ENCODE measurements at places on chromosomes 4 and X.
A peak's percentile ranks its signal among the peaks of the same experiment; 100 is the strongest.

DNA sequence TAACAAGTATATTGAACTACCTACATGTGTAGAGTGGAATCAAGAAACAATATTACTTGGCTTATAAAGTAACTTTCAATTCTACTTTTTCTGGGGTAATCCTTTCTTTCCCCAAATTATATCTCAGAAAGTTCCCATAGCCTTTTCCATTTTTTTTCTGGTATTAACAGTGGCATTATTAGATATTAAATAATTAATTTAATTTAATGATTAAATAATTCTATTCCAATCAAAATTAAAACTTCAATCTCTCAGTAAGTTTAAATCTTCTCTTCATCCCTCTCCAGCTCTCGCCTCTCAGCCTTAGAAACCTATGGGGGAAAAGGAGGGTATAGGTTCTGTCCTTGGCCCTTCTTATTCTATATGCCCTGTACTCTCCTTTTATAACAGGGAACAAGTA lies 262.4 kb downstream of the INPP4B start:
- no peak for DNase-seq

DNA sequence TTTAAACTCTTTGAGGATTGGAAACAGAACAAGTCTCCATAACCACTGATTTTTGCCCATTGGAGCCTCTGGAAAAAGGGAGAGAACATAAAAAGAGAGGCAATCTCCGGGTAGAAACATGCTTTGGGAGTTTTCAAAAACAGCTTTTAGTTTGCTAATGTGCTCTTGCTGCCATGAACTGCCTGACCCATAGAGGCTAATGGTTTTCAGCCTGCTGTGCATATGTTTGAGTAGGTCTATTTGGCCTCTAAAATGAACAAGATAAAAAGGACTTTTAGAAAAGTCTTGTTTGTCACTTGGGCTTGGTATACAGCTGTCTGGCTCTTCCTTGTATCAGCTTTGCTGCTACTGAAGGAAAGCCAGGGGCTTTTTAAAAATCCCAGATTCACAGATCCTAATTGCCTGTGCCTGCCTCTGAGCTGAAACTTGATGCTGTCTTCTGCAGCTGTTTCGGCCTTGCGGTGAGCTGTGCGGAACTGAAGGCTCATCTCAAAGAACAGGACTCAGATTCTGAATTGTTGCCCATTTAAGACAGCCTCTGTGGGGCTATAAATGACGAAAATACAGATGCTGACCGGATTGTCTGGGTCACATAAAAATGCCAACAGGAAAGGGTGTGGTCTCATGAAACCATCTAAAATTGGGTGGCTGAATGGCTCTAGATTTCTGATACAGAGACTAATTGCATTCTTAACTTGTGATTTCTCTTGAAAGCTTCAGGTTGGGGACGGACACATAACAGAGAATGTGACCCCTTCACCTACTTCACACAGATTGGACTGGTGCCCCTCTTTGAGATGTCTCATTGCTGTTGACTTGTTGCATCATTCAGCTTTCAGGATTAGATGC lies 18.4 kb upstream of the ZNF41 start:
- no peak for DNase-seq

DNA sequence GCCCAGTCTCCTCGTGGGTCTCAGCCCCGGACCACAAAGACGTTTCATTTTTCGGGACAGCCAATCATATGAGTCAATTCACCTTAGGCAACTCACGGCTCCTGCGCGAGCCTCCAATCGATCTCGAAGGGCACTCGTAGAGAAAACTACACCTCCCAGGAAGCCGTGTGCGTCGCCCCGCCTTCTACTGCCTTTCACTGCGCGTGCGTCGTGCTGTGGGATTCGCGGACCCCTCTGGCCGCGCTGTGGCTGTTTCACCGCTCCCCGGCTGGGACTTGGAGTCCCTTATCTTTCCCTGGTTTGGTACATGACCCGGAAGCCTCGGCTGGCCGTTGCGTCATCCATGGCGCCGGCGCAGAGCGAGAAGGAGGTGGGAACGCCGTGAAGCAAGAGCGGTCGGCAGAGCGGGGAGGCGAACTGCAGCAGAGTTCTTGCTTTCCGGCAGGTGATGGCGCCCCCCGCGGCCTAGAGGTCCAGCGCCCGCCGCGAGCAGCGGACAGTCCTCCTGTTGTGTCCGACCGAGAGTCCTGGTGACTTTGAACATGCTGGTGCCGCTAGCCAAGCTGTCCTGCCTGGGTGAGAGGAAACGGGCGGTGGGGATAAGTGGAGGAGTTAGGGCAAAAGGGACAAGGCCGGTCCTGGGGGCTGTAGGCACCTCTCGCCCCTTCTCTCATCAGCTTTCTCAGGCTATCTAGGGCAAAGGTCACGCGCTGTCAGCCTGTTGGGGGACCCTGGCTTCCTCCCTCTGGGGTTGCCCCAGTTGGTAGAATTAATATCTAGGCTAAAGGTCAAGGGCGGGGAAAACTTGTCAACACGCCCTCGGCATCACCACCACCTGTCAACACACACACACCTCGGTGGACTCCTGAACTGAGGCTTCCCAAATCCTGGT lies at the start of gene ETFDH:
Gene ETFDH (plus strand): TSS at position 382 of the 892 bp plus-strand sequence. CDS start 161 bp downstream, at position 543.
- DNase-seq: peak; percentile 99

DNA sequence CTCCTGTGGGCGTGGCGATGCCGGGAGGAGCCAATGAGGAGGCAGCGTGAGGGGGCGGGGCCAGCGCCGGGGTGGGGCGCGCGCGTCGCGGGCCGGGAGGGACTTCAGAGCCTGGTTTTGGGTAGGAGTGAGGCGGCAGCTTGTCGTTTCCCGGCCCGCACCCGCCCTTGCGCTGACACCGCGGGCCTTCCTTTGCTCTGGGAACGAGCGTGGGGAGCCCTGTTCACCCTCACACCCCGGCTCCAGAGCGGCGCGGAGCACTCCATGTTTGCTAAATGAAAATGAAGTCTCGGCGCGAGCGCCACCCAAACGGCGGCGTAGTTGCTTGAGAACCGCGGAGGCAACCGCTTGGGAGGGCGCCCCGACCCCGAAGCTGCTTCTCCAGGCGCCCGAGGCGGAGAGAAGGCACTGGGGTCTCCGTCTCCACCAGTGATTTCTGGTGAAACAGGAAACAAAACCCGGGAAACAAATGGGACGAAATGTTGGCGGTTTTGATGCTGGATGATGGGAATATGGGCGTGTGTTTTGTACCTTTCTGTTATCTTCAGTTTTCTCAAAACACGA lies 497 bp upstream of the GRPEL1 start:
- no peak for DNase-seq

DNA sequence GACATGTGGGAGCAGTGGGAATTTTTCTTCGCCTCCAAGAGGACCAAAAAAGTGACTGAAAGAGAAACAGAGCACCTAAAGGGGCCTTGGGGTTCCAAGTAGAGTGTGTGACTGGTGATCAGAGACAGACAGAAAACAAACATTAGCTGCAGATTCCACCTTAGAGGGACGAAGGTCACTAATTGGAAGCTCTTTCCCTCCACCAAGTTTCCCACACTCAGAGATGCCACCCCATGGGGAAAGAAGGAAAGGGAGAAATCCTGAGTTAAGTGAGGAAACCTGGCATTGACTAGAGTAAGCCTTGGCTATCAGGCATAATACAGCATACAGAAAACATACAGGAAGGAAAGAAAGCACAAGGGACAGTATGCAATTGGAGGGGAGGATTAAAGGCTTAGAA lies 90.9 kb downstream of the HNRNPD start:
- no peak for DNase-seq

DNA sequence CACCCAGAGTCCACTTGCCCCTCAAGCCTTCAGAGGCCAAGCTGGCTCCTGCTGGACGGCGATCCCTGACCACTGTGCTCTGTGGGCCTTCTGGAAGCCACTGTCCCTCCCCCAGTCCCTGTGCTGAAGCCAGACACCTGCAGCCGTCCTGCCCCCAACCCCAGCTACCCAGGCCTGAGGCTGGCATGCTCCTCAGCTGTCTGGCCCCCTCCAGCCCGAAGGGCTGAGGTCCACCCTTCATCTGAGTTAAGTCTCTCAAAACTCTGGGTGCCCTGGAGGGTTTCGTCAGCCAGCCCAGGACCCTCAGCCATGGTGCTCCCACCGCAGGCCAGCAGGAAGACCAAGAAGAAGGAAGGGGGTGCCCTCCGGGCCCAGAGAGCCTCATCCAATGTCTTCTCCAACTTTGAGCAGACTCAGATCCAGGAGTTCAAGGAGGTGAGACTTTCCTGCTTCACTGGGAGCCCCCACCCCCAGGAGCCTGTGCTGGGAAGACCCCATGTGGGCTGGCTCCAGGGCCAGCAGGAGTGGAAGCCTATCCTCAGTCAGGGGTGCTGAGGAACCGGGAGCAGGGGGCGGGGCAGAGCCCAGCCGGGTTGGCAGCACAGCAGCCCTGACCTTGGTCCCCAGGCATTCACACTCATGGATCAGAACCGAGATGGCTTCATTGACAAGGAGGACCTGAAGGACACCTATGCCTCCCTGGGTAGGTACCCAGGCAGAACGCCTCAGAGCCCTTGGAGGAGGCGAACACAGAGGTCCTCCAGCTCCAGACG lies 4.2 kb downstream of the MYL5 start:
- DNase-seq: no peak

DNA sequence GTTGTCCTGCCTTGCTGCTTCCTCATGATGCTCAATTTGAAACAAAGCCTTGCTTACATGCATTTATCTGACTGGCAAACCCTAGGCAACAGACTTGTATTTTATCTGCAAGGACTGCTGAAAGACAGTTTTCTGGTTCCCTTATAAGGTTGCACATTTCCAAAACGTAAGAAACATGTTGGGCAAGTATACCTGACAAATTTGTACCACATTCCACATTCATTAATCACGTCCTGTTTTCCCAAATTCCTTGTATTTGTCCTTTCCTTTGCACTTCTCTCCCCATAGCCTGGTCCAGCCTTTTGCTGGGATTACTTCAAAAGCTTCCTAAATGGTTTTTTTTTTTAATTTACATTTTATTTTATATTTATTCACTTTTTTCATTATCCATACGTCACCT lies 310.1 kb downstream of the PPP3CA start:
- DNase-seq: no peak

DNA sequence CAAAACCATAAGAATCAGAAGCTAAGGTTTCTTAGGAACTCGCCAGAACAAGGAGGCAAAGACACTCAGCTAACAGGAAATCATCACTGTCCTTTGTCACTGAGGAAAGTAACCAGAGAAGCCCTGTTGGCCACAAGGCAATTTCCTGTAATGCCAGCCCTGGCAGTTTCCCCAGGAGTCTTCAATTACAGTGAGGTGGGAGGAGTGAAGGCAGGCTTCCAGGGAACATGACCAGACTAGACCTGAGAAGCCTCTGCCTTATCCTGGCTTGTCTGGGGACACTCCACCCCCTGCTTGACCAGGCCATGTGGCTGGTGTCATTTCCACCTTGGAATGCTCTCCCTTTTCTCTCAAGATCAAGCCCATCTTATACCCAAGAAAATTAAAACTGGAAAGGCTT lies 125.3 kb downstream of the COL4A6 start:
- no peak for DNase-seq

DNA sequence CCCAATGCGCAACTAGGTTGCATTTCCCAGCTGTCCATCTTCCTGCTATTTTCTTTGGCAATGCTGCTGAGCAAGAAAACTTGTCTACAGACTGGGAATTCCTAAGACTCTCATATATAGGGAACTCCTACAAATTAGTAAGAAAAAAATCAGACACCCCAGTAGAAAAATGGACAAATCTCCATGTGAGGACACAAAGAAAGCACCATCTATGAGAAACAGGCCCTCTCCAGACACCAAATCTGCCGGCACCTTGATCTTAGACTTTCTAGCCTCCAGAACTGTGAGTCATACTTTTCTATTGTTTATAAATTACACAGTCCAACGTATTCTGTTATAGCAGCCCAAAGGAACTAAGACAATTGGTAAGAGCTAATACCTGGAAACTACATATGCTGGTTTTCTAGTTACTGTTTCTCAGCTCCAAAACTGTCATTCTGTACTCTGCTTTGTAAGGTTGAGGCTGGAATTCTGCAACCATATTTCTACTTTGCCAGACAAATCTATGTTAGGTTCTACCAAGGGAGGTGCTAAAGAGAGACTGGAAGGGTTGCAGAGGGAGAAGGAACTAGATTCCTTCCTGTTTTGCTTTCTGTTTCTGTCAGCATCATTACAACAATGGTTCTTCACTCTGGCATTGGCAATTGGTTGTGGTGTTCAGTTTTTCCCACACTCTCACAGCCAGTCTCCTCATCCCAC lies 35.7 kb upstream of the FAM241A start:
- DNase-seq: no peak

DNA sequence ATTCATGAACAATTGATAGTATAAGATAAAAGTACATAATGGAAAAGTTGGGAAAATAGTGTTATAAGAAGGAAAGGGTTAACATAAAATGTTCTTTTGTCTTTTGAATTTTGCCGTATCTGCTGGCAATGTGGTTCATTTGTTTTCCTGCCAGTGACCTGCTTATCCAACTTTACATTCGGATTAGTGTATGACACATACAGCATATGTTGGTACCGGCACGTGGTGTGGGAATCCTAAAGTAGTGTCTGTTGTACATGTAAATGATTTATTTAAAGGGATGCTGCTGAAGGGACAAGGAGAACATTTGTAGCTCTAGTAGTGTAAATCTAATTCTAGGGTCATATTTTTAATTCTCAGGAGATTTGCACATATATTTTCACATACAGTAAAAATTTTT lies 11.5 kb downstream of the RAB9A start:
- DNase-seq: no peak

- peak; percentile 92 for DNase-seq
These were observed at the start of gene LCORL for GRCh38 chr4:18021720-18022571. LCORL (minus strand) TSS chr4:18021755; CDS start chr4:18021751, 4 bp downstream.

DNA sequence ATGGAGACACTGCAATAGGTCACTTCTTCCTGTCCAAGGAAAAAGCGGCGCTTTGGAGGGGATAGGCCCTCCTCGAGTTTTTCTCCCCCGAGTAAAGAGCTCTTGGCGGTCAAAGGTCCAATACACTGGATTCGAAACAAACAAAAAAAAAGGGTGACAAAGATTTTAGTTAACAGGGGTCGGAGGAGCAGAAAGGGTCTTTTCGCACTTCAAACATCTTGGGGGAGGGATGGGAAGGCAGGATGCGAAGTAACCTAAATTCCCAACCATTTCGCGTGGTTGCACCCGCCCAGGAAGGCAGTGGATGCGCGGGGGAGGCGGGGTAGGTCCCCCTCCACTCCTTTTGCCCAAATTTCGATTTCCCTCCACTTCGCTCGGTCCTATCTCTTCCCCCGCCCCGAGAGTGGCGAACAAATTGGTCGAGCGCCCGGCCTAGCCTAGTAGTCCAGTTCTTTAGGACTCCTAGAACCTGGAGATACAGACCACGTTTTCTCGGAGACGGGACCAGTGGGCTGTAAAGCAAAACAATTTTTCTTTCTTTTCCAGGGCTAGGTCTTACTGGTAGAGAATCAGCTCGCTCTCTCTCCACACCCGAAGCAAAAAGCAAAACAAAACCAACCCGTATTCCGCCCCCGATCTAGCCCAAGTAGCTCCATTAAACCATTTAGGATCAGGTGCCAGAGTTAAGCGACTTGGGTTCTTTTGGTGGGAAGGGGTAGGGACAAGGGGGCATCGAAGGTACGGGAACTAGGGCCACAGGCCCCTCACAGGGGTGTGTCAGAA lies 2.0 kb upstream of the STAG2 start:
- no peak for DNase-seq

DNA sequence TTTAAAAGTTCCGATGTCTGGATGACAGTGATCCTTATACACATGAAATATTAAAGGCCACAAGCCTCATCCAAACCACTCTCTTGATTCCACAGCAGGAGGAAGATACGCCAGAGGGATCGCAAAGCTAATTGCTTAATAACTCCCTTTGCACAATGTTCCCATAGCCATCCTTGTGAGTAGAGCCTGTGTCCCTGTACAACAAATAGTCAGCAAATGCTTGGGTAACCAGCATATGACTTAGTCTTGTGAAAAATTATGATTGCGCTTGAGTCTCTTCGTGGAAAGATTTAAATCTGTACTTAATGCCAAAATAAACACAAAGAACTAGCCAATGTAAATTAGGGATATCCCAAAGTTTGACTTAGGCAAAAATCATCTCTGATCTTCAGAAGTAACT lies 31.5 kb downstream of the SLC9A7 start:
- DNase-seq: no peak
